ENCODE measurements at places on chromosomes 6 and 20. TPM values are rescaled to one million over a fixed set of nuclear protein-coding genes. Genes with fewer than 3 reads are reported as not detected.
A peak's percentile ranks its signal among the peaks of the same experiment; 100 is the strongest.

BMP6 gene
- total RNA-seq = 3.2 TPM

DNA sequence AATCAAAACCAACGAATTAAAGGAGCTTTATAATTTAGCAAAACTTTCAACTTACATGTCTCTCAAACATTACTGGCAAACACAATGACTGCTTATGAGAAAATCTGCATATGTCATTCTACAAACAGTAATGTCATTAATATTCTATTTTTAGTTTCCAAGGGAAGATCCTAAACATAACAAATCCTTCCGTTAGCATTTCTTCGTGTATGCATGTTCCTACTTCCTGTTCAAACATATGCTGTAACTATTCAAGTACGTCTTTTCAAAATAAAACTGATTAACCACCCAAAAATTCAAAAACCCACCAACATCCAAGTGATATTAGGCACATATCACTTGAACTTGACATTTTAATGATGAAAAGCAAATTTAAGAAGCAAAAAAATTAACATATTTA, 131.3 kb downstream of the HACE1 start:
- no peaks in the 10 kb centered on the region for H3K36me3 ChIP-seq
- H3K27ac ChIP-seq = no peak overlapping the region
- H3K4me3 ChIP-seq = no peak overlapping the region
- no peak for DNase-seq
- H3K27me3 ChIP-seq = no peaks in the 10 kb centered on the region
- H3K4me1 ChIP-seq = no peaks in the 10 kb centered on the region

ATAT1 gene
- 8.5 TPM for total RNA-seq

- no peak overlapping the region for H3K4me3 ChIP-seq
- no peak overlapping the region for H3K27ac ChIP-seq
- no peak for DNase-seq
- no peaks in the 10 kb centered on the region for H3K4me1 ChIP-seq
- peaks cover 60% of the 10 kb centered on the region for H3K27me3 ChIP-seq
Measured at GRCh38 chr6:27295301-27296079, 16.6 kb downstream of the POM121L2 start.

GRCh38 chr6:145744619-145745018, 9.3 kb upstream of the EPM2A start:
- H3K4me3 ChIP-seq = no peak overlapping the region
- no peaks in the 10 kb centered on the region for H3K36me3 ChIP-seq
- H3K4me1 ChIP-seq = no peaks in the 10 kb centered on the region
- no peaks in the 10 kb centered on the region for H3K27me3 ChIP-seq
- DNase-seq = no peak

- H3K4me1 ChIP-seq = no peaks in the 10 kb centered on the region
- no peak overlapping the region for H3K4me3 ChIP-seq
- H3K27me3 ChIP-seq = no peaks in the 10 kb centered on the region
- DNase-seq = no peak
- H3K36me3 ChIP-seq = no peaks in the 10 kb centered on the region
Measured at GRCh38 chr6:151096255-151096612, 143.5 kb upstream of the AKAP12 start.

HTR1B gene
- not detected for total RNA-seq

DNA sequence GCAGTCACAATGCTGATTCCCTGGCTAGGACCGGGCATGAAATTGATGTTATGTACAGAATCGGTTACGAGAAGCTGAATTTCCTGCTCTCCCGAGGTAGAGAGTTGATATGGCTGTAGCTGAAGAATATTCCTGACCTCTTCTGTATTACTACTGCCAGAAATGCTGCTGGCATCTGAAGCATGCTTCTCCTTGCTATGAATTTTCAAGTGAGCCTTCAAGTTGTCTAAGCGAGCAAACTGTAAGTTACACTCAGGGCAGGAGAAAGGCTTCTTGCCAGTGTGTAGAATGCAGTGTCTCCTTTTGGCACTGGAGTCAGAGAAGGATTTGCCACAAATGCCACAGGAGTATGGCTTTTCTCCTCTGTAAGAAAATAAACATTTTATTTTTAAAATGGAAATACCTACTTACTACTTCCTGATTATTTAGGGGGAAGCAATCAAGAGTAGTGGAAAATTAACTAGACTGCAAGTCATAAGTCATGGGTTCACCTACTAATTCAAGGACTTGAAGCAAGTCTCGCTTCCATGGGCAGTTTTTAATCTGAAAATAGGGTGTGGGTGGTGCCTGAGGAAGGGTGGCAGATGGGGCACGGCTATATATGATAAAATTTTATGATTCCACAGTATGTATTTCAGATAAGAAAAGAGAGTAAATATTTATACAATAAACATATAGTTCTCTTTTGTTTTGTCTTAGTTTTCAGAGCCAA, 10.8 kb upstream of the MICAL1 start:
- H3K4me1 ChIP-seq = no peaks in the 10 kb centered on the region
- H3K4me3 ChIP-seq = no peak overlapping the region
- DNase-seq = no peak
- no peaks in the 10 kb centered on the region for H3K27me3 ChIP-seq
- H3K36me3 ChIP-seq = no peaks in the 10 kb centered on the region

SEMG1 gene
- total RNA-seq = not detected

DNA sequence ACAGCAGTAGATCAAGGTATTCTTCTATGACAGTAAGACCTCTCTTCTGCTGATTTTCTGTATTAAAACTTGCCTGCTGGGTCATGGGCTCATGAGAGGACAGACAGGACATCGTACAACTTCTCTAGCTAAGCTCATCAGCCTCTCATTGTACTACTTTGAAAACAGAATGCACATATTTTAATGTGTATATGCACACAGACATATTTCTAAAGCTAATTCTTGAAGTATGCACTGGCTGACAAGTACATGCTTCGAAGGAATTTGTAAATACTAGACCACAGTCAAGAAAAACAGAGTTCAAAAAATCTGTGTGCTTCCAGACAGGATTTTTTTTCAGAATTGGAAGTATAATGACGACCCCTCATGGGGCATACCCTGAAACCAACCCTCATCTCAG, 81.7 kb upstream of the CD83 start:
- no peak for DNase-seq
- H3K27ac ChIP-seq = no peak overlapping the region
- H3K4me1 ChIP-seq = no peaks in the 10 kb centered on the region
- no peaks in the 10 kb centered on the region for H3K36me3 ChIP-seq
- no peak overlapping the region for H3K4me3 ChIP-seq

- H3K27ac ChIP-seq = no peak overlapping the region
- H3K4me1 ChIP-seq = no peaks in the 10 kb centered on the region
- H3K4me3 ChIP-seq = no peak overlapping the region
- no peaks in the 10 kb centered on the region for H3K36me3 ChIP-seq
- DNase-seq = no peak
Measured at GRCh38 chr20:48329676-48330664, 497.8 kb downstream of the PREX1 start.

DNA sequence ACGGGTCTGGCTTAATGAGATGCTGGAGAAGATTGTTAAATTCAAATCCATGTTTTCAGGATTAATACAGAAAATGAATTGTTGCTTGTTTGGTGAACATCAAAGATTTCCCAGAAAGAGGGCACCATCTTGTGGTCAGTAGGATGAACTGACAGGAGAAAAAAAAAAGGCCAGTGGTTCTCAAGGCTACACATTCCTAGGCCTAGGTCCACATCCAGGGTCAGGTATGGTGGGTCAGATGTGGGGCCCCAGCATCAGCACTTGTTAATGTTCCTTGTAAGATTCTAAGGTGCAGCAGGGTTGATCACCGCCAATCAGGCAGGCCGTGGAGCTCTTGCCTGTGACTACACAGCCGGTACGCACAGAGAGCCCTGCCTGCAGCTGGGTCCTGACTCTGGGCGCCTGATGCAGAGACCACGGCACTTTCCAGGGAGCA, 34.0 kb upstream of the FOXO3 start:
- DNase-seq = no peak
- no peaks in the 10 kb centered on the region for H3K27me3 ChIP-seq
- H3K4me3 ChIP-seq = no peak overlapping the region
- no peaks in the 10 kb centered on the region for H3K4me1 ChIP-seq
- H3K36me3 ChIP-seq = no peaks in the 10 kb centered on the region

EYS gene
- total RNA-seq = not detected

DNA sequence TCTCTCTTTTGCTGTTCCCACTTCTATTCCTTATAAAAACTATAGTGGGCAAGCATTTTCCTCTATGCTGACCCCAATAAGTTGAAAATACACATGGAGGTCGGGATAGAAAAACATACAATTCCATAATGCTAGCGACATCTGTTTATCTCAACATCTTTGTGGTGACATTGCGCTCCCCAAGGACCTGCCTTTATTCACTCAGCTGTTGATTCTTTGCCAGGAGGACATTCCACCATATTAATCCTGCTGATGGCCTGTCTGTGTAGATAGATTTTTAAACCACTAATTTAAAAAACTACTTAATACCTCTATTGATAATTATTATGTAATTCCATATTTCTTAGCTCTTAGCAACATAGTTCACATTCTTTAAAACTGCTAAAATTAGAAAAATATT, 555.3 kb upstream of the MAP3K7 start:
- no peaks in the 10 kb centered on the region for H3K36me3 ChIP-seq
- H3K27me3 ChIP-seq = no peaks in the 10 kb centered on the region
- H3K4me1 ChIP-seq = no peaks in the 10 kb centered on the region

DNA sequence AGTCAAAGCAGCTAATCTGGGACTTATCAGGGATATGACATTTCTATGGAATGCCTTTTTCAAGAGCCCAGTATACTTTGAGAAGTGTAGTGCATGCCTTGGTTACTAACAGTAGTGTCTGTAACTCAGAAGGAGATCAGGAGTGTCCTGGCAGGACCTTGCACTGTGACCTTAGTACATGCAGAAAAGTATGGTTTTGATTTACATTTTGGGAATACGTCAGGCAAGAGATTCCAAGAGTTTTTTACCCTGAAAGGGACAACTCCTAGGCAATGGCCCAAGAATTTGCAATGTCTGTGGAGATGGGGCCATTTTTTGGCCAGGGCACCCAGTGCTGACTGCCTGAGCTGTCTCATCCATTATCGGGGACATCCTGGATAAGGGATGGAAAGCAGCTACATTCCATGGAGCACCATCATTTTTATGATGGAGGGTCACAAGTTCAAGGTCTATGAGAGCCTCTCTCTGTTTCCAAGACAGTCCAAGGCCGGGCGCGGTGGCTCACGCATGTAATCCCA, 80.2 kb downstream of the FAM50B start:
- no peaks in the 10 kb centered on the region for H3K4me1 ChIP-seq
- no peak overlapping the region for H3K4me3 ChIP-seq
- H3K27me3 ChIP-seq = no peaks in the 10 kb centered on the region
- H3K36me3 ChIP-seq = no peaks in the 10 kb centered on the region

GRCh38 chr20:56843817-56844216, 214.7 kb downstream of the TFAP2C start:
- no peaks in the 10 kb centered on the region for H3K27me3 ChIP-seq
- no peak for DNase-seq
- no peak overlapping the region for H3K27ac ChIP-seq

DNA sequence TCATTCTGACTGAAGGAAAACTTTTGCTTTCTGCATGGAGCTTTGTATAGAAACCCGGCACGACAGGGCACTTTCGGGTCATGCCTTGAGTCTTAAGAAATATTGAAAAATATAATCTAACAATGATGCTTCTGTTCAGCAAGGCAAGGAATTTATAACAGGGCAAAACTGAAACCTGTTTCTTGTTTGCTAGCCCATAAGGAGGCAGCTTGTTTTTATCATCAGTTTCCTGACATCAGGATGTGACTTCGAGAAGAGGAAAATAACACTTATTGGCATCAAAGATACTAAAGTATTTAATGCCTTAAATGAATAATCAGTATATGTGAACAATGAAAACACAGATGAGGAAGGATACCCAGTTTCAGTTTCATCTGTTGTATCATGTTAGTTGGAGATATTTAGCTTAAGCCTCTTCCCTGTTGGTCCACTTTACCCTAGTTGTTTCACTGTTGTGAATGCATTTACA, 146.5 kb downstream of the CDKAL1 start:
- no peaks in the 10 kb centered on the region for H3K36me3 ChIP-seq
- no peaks in the 10 kb centered on the region for H3K27me3 ChIP-seq
- no peak for DNase-seq
- H3K4me3 ChIP-seq = no peak overlapping the region

DNA sequence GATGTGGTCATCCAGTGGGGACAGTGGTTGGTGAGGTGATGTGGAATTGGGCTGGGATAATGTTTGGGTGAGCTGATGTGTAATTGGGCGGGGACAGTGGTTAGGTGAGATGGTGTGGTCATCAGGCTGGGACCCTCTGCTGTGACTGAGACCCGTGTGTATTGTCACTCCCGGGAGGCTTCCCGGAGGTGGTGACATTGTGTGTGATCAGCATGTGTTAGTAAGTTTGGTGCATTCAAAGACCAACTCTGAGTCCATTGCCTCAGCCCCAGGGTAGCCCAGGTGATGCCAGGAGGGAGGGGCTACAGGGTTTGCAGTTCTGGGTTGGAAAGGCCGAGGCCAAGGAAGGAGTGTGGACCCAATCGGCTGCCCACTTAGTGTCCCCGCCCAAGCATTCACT, 375.5 kb downstream of the TAF4 start:
- no peaks in the 10 kb centered on the region for H3K4me1 ChIP-seq
- no peak for DNase-seq
- H3K27ac ChIP-seq = no peak overlapping the region
- H3K4me3 ChIP-seq = no peak overlapping the region
- no peaks in the 10 kb centered on the region for H3K36me3 ChIP-seq

- no peaks in the 10 kb centered on the region for H3K27me3 ChIP-seq
- H3K36me3 ChIP-seq = no peaks in the 10 kb centered on the region
- peak overlapping the region; percentile 30 for H3K4me3 ChIP-seq
- no peak overlapping the region for H3K27ac ChIP-seq
- no peaks in the 10 kb centered on the region for H3K4me1 ChIP-seq
Measured at GRCh38 chr6:10425975-10426780, 11.3 kb upstream of the TFAP2A start.

SOBP gene
- total RNA-seq = 2.6 TPM

- H3K4me3 ChIP-seq = no peak overlapping the region
- DNase-seq = peak; percentile 48
- no peaks in the 10 kb centered on the region for H3K36me3 ChIP-seq
- H3K4me1 ChIP-seq = peaks cover 8% of the 10 kb centered on the region
Measured at GRCh38 chr20:4813076-4813862, 91.6 kb downstream of the PRND start.

SLC26A8 gene
- total RNA-seq = 0.07 TPM

DNA sequence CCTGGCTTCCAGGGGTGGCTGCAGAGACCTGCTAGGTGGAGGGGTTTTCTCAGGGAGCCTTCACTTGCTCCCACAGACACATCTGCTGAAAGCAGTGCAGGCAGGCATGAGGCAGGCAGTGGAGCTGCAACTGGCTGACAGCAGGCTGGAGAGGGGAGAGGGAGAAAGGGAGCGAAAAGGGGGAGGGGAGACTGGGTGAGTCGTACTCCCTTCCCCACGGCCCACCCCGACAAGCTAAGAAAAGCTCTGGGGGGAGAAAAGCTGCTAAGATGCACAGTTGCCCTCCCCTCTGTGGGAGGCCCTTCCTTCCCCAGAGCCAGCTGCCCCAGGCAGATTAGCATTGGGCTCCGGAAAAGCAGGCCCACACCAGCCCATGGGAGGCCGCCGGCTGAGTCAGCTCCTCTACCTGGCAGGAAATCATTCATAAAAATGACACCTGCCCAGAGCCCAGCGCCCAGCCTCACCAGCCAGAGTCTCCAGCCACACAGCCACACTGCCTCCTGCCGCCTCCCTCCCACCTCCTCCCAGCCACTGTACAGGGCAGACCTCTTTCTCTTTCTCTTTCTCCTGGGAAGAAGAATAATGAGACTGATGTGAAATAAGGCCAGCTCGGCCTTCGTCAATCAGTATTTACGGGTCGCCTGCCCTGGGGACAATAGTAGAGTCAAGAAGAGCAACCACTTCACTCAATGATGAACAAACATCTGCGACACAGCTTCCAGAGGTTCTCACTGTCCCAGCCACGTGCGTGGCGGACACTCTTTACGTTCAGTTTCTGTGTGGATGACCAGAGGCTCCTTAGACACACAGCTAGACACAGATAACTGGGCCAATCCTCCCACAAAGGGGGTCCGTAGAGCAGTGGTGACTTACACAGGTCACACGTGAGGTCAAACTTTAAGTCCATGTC, 7.7 kb upstream of the C20orf203 start:
- no peak overlapping the region for H3K27ac ChIP-seq
- no peaks in the 10 kb centered on the region for H3K4me1 ChIP-seq
- H3K36me3 ChIP-seq = no peaks in the 10 kb centered on the region
- no peak for DNase-seq
